Skeletal muscle cell (primary cell): ENCODE measurements at places on chromosomes 1 and 21.

- no peak for DNase-seq
Observed at GRCh38 chr1:94001397-94002045, 92.3 kb upstream of the GCLM start.

GRCh38 chr1:206080026-206080820 is 27.2 kb downstream of the RHEX start:
- DNase-seq: no peak

DNA sequence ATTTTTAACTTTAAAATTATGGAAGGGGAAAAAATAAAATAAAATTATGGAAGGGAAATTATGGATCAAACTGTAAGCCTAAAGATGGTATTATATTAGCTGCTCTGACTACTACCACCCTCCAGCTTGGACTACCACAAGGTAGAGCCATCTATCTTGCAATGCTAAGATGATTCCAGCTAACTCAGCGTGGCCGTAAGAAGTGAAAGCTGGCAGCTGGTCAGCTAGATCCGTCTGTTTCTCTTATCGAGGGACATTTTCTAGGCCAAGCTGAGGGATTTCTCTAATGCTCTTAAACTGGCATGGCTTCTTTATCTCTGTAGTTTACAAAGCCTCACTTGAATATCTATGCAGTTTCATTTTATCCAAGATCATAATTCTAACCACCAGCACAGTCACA is 31.5 kb downstream of the LYST start:
- DNase-seq: no peak

DNA sequence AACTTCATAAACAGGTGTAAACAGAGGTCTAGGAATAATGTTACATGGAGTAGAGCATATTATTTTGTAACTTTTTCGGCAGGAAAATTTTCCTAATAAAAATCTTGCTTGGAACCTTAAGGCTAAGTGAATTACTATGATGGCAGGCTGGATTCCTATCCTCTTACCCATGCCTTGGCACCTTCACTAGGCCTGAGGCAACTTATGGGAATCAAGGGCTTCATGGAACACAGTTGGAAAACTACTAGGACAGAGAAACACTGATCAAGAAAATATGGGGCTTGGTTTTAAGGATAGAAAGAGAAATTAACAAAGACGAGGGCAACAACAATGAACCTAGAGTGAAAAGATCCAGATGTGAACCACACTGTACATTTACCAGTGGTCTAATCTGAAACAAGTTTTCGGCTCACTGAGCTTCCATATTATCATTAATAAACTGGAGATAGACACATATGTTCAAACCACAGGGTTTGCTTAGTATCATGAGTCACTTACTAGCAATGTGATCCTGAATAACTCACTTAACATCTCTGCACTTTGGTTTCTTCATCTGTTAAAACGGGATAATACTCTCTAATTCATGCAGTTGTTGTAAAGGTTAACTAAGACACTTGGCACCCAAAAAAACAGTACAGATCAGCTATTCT is 68.5 kb downstream of the GPATCH2 start:
- DNase-seq: peak; percentile 55

- DNase-seq: no peak
Observed at GRCh38 chr21:40841524-40842196, 5.3 kb downstream of the DSCAM start.

GRCh38 chr1:21761052-21761451 is 21.9 kb downstream of the USP48 start:
- no peak for DNase-seq

GRCh38 chr1:51636764-51637522 is 20.1 kb downstream of the OSBPL9 start:
- DNase-seq: peak; percentile 75

DNA sequence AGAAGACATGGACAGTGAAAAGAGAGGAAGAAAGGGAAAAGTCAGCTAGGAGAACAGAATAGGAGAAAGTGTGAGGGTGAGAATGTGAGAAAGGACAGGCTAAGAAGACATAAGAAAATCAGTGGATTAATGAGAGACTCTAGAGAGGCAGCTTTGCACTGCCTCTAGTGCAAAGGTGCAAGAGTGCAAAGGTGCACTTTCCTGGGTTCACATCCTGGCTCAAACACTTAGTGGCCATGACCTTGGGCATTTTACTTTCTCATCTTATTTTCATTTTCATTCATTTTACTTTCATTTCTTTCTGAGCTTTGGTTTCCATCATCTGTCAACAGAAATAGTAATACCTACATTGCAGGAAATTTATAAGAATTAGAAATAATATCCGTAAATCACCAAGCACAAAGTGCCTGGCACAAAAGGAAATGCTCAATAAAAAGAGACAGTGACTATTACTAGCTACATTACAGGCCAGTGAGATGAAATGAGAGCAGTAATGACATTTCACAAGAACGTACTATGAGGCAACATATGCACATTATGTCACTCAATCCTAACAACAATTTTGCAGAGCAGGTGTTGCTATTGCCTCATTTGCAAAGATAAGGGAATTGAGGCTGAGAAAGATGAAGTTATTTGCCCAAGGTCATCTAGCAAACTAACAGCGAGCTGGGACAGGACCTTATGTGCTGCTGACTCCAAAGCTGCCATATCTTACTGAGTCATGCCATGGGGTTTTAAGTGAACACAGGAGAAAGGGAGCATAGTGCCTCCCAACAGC is 107.0 kb upstream of the TLR5 start:
- DNase-seq: no peak

GRCh38 chr21:19523746-19524145 is 1120.2 kb upstream of the TMPRSS15 start:
- peak; percentile 43 for DNase-seq

- no peak for DNase-seq
Observed at GRCh38 chr1:38624336-38625039, 235.1 kb downstream of the RRAGC start.

- DNase-seq: no peak
Observed at GRCh38 chr1:112614460-112615065, 4.4 kb downstream of the ST7L start.

- no peak for DNase-seq
Observed at GRCh38 chr1:164950541-164950986, 391.6 kb downstream of the PBX1 start.

GRCh38 chr1:1605724-1606123 is 5.8 kb upstream of the FNDC10 start:
- no peak for DNase-seq

- DNase-seq: peak; percentile 99
Observed at GRCh38 chr1:116990612-116991151, 10.9 kb upstream of the CD101 start.

- DNase-seq: peak; percentile 49
Observed at GRCh38 chr1:31007462-31007991, 58.0 kb downstream of the PUM1 start.

- DNase-seq: no peak
Observed at GRCh38 chr1:5394111-5394510, 598.1 kb downstream of the NPHP4 start.

DNA sequence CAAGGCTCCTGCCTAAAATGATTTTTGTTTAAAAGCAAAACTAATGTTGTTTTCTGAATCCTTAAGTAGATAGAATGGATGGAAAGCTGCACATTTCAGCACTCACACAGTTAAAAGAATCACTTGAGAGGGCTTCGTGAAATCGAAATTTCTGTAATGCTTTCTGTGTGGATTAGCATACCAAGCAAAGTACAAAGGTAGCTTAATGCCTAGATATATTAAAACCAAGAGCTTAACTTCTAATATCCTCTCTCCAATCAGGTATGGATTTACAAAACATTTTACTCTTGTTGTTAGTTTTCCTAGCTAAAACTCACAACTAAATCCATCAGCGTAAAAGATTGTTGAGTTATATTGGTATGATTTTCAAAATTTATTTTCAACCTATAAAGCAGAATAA is 378.8 kb upstream of the PRMT6 start:
- no peak for DNase-seq

DNA sequence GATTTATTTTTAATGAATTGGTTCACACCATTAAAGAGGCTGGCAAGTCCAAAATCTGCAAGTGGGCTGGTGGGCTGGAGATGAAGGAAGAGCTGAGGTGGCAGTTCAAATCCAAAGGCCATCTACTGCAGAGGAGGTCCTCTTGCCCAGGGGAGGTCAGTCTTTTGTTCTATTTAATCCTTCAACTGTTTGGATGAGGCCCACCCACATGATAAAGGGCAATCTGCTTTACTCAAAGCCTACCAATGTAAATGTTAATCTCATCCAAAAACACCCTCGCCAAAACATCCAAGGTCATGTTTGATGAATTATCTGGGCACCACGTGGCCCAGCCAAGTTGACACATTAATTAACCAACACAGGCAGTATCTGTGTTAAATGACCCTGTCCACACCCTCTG is 99.0 kb downstream of the RRAGC start:
- no peak for DNase-seq

DNA sequence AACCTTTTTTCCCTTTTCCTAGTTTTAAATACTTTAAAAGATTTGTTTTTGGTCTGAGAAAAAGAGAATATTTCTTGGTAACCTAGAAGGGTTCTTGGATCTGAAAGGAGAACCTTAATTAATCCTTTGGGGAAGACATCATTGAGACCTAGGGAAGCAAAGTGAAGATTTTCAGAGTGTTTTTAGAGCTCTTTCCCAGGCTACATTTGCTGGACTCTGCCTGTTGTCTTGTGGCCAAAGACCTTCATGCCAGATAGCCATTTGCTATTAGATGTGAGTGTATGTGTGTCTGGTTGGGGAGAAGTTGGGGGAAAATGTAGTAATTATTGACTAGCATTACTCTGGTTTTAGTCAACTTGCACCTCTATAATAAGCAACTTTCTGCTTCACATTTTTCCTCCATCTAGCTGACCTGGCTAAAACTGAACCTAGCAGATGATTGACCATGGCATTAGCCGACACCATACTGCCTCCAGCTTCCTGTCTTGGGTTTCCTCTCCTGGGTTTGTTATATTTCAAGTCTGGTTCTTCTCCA is 239.1 kb downstream of the USP25 start:
- no peak for DNase-seq

DNA sequence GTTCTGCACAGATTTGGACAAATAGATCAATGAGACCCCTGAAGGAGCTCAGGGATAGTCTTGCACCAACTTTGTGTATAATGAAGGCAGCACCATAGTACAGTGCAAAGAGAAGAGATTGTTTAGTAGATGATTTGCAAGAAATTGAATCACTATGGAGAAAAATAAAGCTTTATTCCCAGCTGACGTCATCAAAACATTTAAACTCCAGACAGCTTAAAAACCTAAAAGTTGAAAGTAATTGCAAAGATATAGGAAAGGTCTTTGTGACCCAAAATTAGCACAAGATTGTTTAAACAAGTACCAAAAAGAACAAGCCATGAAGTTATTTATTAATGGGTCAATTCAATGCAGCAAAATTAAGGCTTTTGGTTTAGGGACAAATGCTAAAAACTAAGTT is 88.8 kb upstream of the BACE2 start:
- no peak for DNase-seq

DNA sequence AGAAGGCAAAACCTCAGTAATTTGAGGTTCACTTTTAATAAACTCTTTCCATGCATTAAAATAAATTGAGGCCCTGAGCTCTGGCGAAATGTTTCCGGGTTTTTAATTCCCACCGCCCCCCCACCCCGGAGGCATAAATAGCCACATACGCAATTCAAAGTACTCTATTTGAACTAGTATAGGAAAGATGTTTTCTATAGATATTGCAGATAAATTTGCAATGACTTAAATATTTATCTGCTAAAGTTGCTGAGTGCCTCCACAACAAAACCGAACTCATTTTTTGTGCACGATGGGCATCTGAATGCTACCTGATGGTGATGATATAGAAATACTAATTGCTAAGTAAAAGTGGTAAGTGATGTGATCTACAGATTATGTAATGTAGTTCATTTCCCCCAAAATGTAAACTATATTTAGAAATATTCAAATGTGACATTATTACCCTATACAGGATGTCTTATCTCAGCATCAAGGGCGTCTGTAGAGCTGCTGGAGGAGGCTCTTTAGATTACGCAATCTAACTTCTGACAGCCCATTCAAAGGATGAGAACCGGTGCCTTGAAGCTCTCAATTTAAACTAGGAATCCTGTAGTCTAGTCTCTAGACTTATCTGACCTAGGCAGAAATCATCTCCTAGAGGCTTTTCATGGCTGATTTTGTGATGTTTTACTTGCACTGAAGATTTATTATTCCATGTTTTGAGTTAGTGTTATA is 8.5 kb downstream of the IRF2BP2 start:
- no peak for DNase-seq

DNA sequence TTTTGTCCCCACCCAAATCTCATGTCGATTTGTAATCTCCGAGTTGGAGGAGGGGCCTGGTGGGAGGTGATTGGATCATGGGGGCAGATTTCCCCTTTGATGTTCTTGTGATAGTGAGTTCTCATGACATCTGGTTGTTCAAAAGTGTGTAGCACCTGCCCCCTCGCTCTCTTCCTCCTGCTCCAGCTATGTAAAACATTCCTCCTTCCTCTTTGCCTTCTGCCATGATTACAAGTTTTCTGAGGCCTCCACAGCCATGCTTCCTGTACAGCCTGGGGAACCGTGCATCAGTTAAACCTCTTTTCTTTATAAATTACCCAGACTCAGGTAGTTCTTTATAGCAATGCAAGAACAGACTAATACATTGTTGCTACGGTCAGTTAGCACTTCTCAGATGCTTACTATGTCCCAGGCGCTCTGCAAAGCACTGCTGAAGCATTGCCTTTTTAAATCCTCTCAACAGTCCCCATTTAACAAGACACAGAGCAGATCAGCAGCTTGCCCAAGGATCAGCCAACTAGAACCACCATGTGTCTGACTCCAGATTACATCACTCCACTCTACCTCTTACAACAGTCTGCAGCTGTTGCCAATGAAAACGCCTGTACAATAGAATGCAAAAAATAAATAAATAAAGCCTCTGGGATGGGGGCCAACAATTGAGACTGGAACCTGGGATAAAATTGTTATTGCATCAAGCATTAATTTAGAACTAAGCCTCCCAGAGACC is 52.4 kb upstream of the USP1 start:
- DNase-seq: peak; percentile 93

- no peak for DNase-seq
Observed at GRCh38 chr1:93186667-93187066, 6.1 kb downstream of the CCDC18 start.

GRCh38 chr1:228445843-228446650 is 29.4 kb upstream of the TRIM17 start:
- DNase-seq: no peak

GRCh38 chr1:212471286-212471685 is 38.6 kb downstream of the NENF start:
- DNase-seq: no peak

DNA sequence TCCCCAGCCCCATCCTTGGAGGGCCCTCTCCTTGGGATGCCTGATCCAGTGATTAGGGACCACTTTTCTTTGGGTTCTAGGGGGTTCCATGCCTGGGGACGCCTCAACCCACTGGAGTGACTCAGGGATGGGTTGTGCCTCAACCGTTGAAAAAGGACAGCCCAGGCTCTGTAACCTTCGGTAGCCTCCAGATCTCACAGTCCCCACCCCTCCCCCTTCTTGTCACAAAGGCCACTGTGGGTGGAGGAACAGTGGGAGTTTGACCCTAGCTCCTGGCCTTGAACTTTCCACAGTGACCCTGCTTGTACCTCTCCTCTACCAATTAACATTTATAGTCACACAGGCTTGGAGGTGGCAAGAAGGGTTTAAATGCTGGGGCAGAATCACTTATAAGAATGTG is 2.6 kb upstream of the RORC start:
- no peak for DNase-seq

- DNase-seq: no peak
Observed at GRCh38 chr1:76160225-76160624, 85.7 kb downstream of the ST6GALNAC3 start.
